HT-29 (cell line): ENCODE measurements at places on chromosomes 1 and 21. TPM values are rescaled to one million over a fixed set of nuclear protein-coding genes. Genes with fewer than 3 reads are reported as not detected.

DNA sequence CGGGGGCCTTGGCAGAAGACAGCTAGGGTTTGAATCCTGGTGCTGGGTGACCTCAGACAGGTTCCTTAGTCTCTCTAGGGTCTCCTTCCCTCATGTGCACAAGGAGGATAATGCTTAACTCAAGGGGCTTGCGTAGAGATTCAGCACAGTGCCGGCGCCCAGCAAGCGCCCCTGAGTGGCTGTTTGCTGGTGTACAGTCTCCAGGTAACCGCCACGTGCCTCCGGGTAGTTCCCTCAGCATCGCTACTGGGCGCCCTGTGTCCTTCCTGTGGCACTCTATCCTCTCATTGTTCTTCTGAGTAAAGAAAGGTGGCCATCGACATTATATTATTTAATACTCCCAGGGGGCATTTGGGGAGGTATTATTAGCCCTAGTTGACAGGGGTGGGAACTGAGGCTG lies 80.9 kb downstream of the NENF start:
- no peak for DNase-seq

DNA sequence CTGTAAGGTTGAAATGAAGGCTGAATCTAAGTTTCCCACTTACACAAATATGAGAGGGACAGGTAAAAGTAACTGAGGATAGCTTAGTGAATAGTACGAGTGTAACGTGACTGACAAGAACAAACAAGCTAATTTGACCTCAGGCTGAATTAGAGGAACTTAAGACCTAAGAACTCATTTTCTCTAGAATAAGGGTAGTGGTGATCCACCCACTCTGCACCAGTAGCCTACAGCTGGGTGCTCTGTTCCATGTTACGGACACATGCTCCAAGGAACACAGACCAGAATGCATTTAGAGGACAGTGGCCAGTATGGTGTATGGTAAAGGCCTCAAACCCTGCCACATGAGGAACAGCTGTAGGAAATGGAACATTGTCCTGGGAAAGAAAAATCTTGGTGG lies 14.9 kb upstream of the TMEM9 start:
- no peak for DNase-seq

GRCh38 chr1:26838474-26839338 lies 12.2 kb downstream of the ZDHHC18 start:
- DNase-seq: no peak

GRCh38 chr1:39384305-39384704 lies 107.1 kb upstream of the BMP8A start:
- no peak for DNase-seq

- DNase-seq: peak; percentile 64
Observed at GRCh38 chr1:108512239-108513043, 47.5 kb upstream of the EEIG2 start.

GRCh38 chr1:84505493-84506001 lies 639 bp upstream of the SPATA1 start:
- peak; percentile 75 for DNase-seq

DNA sequence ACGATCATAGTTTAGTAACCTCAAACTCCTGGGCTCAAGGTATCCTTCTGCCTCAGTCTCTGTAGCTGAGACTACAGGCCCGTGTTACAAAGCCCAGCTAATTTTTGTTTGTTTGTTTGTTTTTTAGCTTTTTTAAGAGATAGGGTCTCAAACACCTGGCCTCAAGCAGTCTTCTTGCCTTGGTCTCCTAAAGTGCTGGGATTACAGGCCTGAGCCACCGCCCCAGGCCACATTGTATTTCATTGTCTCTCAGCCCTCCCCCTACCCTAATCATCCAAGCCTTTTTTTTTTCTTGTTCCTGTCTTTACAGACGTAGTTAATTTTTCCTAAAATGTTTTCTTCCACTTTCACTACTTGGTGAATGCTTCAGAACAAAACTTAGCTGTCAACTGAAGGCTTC lies 5.4 kb downstream of the CDC7 start:
- no peak for DNase-seq

DNA sequence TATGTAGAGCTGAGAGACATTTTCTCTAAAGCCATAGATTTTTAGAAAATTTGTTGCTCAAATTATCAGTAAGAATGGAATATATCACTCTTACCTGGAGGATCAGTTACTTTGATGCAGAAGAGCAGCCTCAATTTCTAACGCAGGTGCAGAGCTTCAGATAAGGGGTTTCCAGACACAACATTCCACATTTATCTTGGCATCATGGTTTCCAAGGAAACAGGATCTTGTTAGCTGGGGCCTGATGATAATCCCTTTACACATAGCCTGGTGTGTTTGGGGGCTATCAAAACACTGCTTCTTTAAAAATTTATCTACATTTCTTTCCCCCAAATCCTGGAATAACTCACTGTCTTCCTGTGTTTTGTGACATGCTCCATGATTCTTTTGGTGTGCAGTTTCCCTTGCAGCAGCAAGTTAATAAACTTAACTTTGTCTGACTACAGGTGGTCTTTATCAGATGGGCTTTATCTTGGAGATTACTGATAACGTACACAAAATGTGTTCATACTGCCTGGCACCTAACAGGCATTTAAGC lies 2.7 kb upstream of the STX12 start:
- no peak for DNase-seq

DNA sequence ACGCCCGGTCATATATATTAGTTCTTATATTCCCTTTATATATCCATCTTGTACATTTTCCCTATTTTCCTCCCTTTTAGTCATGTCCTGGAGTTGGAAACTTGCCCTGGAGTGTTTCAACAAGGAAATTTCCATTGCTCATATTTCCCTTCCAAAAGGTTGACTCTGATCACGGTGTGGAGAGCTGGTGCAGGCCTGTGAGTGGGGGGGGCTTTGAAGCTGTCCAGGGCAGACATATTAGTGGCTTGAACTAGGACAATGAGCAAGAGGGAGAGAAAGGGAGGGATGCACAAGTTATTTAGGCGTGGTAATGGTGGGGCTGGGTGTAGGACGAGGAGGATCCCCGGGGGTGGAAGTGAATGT lies 30.4 kb upstream of the TMEM61 start:
- DNase-seq: no peak

- peak; percentile 77 for DNase-seq
Observed at GRCh38 chr1:178238722-178239510, 145.0 kb downstream of the RASAL2 start.

GRCh38 chr1:233982827-233983518 lies 78.5 kb downstream of the SLC35F3 start:
- no peak for DNase-seq

Gene PLK3
- total RNA-seq: 135 and 137 TPM in 2 replicates

Gene AIM2
- not detected in 2 replicates for total RNA-seq

Gene PDZK1
- 7.9 and 8.2 TPM in 2 replicates for total RNA-seq

Gene COL24A1
- not detected in 2 replicates for total RNA-seq

Gene MYBPH
- total RNA-seq: not detected in 2 replicates

Gene PGD
- 95.6 and 97.1 TPM in 2 replicates for total RNA-seq

Gene SPRR2B
- total RNA-seq: not detected in 2 replicates

Gene ELAVL4
- total RNA-seq: not detected in 2 replicates

Gene HPCA
- 0.79 and 2.4 TPM in 2 replicates for total RNA-seq

Gene IGSF9
- 5.9 and 6.5 TPM in 2 replicates for total RNA-seq

Gene ADIPOR1
- total RNA-seq: 105 and 117 TPM in 2 replicates

Gene ANGPTL3
- total RNA-seq: not detected in 2 replicates
